ENCODE measurements at places on chromosomes 7 and 10.

GRCh38 chr10:5285186-5285585 is 79.6 kb upstream of the UCN3 start:
- no peak for DNase-seq

DNA sequence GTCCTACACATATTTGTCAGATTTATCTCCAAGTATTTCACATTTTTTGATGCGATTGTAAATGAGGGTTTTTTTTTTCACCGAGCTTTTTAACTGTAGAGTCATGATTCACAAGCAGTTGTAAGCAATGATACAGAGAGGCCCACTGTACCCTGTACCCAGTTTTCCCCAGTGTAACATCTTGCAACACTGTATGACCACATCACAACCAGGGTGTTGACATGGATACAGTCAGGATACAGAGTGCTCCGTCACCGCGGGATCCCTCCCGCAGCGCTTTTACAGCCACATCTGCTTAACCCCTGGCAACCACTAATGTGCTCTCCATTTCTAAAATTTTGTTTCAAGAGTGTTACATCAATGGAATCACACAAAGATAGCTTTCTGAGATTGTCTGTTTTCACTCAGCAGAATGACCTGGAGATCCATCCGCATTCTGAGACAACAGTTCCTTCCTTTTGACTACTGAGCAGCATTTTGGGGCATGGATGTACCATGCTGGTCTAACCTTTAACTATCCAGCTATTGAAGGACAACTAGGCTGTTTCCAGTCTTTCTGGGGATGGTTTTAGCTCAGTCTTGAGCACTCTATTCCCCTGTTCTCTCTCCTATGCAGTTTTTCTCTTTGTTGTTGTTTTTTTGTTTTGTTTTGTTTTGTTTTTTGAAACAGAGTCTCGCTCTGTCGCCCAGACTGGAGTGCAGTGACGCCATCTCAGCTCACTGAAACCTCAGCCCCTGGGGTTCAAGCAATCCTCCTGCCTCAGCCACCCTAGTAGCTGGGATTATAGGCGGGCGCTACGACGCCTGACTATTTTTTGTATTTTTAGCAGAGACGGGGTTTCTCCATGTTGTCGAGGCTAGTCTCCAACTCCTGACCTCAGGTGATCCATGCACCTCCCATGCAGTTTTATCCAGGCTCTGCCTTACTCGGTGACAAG is 25.9 kb downstream of the GPRIN2 start:
- DNase-seq, result no peak

DNA sequence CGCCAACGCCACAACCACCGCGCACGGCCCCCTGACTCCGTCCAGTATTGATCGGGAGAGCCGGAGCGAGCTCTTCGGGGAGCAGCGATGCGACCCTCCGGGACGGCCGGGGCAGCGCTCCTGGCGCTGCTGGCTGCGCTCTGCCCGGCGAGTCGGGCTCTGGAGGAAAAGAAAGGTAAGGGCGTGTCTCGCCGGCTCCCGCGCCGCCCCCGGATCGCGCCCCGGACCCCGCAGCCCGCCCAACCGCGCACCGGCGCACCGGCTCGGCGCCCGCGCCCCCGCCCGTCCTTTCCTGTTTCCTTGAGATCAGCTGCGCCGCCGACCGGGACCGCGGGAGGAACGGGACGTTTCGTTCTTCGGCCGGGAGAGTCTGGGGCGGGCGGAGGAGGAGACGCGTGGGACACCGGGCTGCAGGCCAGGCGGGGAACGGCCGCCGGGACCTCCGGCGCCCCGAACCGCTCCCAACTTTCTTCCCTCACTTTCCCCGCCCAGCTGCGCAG is 424 bp downstream of the EGFR start:
- no peak for DNase-seq

- no peak for DNase-seq
Measured at GRCh38 chr10:113345826-113346624, 206.8 kb upstream of the HABP2 start.
